ENCODE measurements at places on chromosomes 11 and 22.

- DNase-seq = no peak
These were observed 157.1 kb downstream of the DYNC2H1 start for GRCh38 chr11:103266167-103266831.

GRCh38 chr11:69053169-69053477 is 4.4 kb downstream of the TPCN2 start:
- DNase-seq = no peak

- DNase-seq = peak; percentile 77
These were observed 5.1 kb upstream of the B4GALNT4 start for GRCh38 chr11:363948-364761.

DNA sequence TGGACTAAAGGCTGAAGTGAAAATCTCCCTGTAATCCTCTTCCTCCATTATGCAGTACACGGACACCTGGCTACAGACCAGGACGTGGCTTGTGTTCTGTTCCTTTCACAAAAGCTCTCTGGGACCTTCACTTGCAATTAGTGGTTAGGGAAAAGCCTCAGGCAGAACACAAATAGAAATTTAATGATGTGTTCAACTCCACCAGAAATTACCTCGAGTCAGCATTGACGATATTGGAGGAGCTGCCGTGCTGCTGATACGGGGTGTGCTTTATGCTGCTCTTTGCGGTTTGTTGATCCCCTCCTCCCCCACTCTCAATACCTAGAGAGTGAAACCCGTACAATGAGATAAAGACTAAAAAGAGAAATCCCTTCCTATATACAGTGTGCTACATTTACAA is 48.9 kb downstream of the POLD3 start:
- DNase-seq = no peak

DNA sequence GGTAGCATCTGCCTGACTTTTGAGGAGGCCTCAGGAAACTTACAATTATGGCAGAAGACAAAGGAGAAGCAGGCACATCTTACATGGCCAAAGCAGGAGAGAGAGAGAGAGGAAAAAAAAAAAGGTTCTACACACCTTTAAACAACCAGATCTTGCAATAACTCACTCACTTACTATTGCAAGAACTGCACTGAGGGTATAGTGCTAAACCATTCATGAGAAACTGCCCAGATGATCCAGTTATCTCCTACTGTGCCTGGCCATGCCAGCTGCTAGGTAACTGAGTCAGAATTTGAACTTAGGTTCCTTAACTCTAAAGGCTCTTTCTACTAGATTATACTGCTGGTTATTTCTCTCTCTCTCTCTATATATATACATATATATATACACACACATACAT is 7.3 kb downstream of the HORMAD2 start:
- DNase-seq = no peak

DNA sequence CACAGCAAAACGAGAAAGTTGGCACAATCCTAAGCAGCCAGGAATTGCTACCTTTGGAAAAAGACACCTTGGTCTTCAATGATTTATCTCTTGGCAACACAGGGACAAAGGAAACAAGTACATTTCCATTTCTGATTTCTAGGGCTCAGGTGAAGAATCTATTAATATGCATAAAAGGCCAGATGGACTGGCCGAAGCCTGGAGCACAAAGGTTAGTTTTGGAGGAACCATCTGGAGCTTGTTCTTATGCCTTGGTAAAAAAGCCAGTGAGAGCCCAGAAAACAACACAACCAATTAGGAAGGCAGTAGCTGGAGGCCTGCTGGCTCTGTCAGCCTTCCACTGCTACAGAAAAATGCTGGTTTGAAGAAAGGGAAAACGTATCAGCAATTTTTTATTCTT is 713.5 kb upstream of the API5 start:
- DNase-seq = no peak

GRCh38 chr11:65578667-65579066 is 2.8 kb downstream of the EHBP1L1 start:
- no peak for DNase-seq

- no peak for DNase-seq
These were observed 18.2 kb downstream of the RTN4R start for GRCh38 chr22:20249797-20250354.

DNA sequence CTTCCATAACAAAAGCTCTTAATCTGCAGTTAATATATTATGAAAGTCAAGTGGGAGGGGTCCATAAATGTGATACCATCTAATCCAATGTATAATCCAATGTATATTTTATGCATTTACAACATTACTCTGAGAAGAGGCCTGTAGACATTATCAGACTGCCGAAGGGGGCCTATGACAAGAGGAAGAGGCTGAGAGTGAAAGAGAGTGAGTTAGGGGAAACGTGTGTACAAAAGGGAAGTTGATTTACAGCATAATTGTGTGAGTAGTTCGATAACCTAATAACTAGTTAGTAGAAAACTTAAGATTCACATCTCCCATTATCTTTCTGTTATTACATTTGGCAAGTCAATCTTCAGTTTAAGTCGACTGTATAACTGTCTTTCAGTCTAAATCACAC is 86.6 kb downstream of the DDX10 start:
- DNase-seq = no peak

DNA sequence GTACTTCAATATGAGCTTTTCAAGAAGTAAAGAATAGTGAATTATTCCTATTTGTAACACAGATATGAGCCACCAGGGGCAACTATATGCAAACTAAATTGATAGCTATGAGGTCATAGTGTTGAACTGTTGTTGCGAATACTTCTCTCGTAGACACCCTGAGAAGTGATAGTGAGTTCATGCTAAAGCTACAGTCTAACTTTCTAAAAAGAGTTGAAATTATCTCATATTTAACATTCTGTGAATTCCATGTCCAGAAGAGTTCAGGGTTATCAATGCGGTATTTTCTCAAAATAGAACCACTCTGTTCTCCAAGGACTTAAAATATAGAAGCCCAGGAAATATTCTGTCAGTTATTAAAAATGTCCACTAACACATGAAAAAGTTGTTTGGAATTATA is 185.4 kb downstream of the AASDHPPT start:
- no peak for DNase-seq

- DNase-seq = no peak
These were observed 6.4 kb upstream of the ME3 start for GRCh38 chr11:86678823-86679222.

DNA sequence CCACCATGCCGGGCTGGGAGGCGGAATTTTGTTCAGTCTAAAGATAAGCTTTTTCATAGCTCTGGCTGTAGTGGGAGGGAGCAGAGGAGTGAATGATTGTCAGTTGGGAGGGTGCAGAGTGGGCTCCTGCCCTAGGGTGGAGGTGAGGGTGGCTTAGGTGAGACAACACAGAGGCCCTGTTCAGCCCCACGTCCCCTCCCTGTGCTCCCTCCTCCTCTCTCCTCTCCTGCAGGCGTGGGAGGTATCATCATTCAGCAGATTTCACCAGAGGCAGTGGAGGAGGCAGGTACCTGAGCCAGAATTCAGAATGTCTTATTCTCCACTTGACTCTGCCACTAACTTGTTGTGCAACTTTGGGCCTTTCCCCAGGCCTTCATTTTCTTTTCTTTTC is 1.7 kb upstream of the THRSP start:
- DNase-seq = no peak

- no peak for DNase-seq
These were observed 119.1 kb upstream of the MTNR1B start for GRCh38 chr11:92850296-92850826.

Data from AG20443 (cell line).